Transverse colon (tissue), 4 donors: ENCODE measurements at places on chromosomes 7 and 10.

- DNase-seq, result peak; percentile 88
Measured at GRCh38 chr7:1176891-1177373, 16.9 kb upstream of the ZFAND2A start.

GRCh38 chr7:7521259-7521658 lies 14.4 kb downstream of the COL28A1 start:
- no peak for DNase-seq

DNA sequence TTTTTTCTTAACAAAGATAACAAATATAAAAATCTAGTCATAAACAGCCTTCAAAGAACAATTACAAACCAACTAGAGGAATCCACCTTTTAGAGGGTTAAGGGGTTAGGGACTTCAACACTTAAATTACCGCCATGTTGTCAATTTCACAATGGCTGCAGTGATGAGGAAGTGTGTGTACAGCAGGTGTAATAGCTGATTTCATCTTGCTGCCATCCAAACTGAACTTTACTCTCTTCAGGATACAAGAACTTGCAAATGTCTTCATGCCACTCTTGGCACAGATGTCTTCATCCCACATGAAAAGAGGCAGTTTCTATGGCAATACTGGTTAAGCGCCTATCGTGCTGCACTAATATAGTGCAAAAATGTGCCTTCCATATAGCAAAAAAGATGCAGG lies 401.0 kb downstream of the PHF14 start:
- DNase-seq, result no peak

DNA sequence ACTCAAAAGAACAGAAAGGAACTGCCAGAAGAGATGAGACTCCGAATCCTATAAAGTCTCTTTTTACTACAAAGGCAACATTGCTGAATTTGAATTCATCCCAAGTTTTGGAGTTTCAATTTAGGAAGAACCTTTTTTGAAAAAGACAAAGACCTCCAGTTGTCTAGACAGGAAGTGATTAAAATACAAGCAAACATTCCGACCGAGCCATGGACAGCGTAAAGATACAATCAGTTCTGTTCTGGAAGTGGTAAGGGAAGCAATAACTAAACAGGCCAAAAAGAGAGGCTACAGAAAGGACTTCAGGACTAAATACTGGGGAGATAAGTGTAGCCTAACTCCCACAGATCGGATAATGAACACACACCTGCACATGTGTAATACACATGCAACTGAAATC lies 101.0 kb downstream of the SMURF1 start:
- DNase-seq, result no peak

GRCh38 chr7:66741710-66742049 lies 1.1 kb downstream of the RABGEF1 start:
- DNase-seq, result peak; percentile 35

GRCh38 chr10:102517553-102517952 lies 13.8 kb downstream of the SUFU start:
- no peak for DNase-seq

GRCh38 chr10:29957907-29958331 lies 101.5 kb downstream of the JCAD start:
- no peak for DNase-seq

DNA sequence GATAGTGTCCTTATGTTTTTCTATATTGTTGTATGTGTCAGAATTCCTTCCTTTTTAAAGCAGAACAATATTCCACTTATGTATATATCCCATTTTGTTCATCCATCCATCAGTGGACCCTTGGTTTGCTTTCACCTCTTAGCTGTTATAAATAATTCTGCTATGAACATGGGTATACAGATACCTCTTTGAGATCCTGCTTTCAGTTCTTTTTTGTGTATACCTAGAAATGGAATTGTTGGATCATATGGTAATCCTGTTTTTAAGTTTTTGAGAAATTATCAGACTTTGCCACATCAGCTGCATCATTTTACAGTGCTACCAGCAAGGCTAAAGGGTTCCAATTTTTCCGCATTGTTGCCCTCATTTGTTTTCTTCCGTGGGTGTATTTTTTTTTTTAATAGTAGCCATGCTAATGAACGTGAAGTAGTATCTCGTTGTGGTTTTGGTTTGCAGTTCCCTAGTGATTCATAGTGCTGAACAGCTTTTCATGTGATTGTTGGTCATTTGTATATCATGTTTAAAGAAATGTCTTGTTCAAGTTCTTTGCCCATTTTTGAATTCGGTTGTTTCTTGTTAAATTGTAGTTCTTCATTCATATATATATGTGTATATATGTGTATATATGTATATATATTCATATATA lies 87.8 kb downstream of the LCOR start:
- no peak for DNase-seq

DNA sequence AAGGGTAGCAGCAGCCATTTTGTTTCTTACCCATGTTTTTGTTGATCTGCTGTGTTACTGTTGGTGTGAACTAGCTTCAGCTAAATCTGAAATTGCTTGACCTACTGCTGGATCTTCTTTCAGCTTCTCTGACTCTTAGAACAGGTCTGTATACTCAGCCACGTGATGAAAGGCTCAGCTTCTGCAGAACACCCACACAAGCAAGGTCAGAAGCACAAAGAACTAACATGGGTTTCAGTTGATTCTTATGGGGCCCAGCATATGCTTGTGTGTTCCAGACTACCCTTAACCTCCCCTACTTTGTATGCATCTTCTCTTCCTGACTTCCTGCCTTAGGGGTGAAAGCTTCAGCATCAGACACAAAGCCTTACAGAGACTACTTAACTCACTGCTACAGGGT lies 186.8 kb downstream of the HGF start:
- DNase-seq, result no peak
